Activated CD4-positive, alpha-beta T cell treated with anti-CD3 and anti-CD28 coated beads for 36 hours (primary cell): ENCODE measurements at places on chromosomes 2 and 18. TPM values are rescaled to one million over a fixed set of nuclear protein-coding genes. Genes with fewer than 3 reads are reported as not detected.

- no peaks in the 10 kb centered on the region for H3K27me3 ChIP-seq
- peak within 1 kb of the TSS; percentile 94 for H3K27ac ChIP-seq
- peak within 1 kb of the TSS; percentile 76 for H3K4me3 ChIP-seq
- H3K36me3 ChIP-seq, result peaks cover 15% of the 10 kb centered on the region
- H3K4me1 ChIP-seq, result peaks cover 30% of the 10 kb centered on the region
- peak; percentile 76 for DNase-seq
These were observed at the start of gene ELAC1 for GRCh38 chr18:50967714-50968661. Gene ELAC1, plus strand, starts transcription at chr18:50968040. Its CDS starts 6,365 bp downstream, at chr18:50974405.

The MOCOS gene
- 0.11 TPM for total RNA-seq

The ACTG2 gene
- not detected for total RNA-seq

The ZNF397 gene
- total RNA-seq, result 21.9 TPM

DNA sequence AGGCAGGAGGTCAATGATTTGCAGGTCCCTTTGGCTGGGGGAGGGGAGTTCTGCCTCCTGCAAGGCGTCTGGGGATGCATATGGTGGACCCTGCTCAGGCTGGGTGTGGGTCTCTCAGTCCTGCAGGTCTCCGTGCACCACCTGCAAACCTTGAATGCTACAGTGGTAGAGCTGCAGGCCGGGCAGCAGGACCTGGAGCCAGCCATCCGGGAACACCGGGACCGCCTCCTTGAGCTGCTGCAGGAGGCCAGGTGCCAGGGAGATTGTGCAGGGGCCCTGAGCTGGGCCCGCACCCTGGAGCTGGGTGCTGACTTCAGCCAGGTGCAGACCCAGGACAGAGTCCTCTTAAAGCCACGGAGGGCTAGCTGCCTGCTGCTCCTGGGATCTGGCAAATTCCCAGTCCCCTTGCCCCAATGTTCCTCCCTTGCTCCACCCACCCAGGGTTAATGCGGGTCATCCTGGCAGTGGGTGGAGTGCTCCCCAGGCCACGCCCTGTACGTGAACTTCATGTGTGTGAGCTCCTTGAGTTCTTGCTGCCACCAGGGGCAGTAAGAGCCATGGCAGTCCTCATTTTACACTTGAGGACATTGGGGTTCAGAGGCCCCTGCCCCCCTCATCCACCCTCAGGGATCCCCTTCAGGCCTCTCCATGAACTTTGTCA lies 3.1 kb downstream of the PROM2 start:
- H3K4me3 ChIP-seq, result no peak overlapping the region
- no peaks in the 10 kb centered on the region for H3K36me3 ChIP-seq
- no peak overlapping the region for H3K27ac ChIP-seq
- H3K27me3 ChIP-seq, result no peaks in the 10 kb centered on the region
- DNase-seq, result no peak

DNA sequence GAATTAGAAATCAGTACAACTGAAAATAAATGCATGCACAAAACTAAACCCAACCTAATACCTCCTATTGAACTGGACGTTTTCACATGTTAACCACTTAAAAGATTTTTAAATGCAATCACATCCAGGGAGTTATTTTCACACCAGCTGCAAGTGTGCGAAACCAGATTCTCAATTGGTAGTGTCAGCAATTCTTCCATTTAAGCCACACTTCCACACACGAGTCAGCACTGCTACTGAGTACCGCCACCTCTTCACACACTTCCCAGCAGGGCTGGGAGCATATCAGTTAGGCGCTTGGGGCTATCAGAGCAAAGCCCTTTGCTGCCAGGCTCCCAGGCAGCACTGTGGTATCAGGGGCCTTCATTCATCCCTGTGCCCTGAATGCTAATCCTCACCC lies 14.2 kb downstream of the ERCC3 start:
- H3K27ac ChIP-seq, result no peak overlapping the region
- H3K27me3 ChIP-seq, result no peaks in the 10 kb centered on the region
- peaks cover 62% of the 10 kb centered on the region for H3K36me3 ChIP-seq
- H3K4me1 ChIP-seq, result peaks cover 24% of the 10 kb centered on the region
- no peak overlapping the region for H3K4me3 ChIP-seq

GRCh38 chr2:112762276-112762675 lies 2.1 kb downstream of the CKAP2L start:
- no peak overlapping the region for H3K27ac ChIP-seq
- no peak for DNase-seq
- H3K36me3 ChIP-seq, result peaks cover 34% of the 10 kb centered on the region
- H3K27me3 ChIP-seq, result no peaks in the 10 kb centered on the region
- peaks cover 18% of the 10 kb centered on the region for H3K4me1 ChIP-seq

The FAM124B gene
- 0.58 TPM for total RNA-seq

The TNFAIP6 gene
- not detected for total RNA-seq

The TMEM182 gene
- total RNA-seq, result 6.1 TPM
